ENCODE measurements at places on chromosomes 3 and 15.

DNA sequence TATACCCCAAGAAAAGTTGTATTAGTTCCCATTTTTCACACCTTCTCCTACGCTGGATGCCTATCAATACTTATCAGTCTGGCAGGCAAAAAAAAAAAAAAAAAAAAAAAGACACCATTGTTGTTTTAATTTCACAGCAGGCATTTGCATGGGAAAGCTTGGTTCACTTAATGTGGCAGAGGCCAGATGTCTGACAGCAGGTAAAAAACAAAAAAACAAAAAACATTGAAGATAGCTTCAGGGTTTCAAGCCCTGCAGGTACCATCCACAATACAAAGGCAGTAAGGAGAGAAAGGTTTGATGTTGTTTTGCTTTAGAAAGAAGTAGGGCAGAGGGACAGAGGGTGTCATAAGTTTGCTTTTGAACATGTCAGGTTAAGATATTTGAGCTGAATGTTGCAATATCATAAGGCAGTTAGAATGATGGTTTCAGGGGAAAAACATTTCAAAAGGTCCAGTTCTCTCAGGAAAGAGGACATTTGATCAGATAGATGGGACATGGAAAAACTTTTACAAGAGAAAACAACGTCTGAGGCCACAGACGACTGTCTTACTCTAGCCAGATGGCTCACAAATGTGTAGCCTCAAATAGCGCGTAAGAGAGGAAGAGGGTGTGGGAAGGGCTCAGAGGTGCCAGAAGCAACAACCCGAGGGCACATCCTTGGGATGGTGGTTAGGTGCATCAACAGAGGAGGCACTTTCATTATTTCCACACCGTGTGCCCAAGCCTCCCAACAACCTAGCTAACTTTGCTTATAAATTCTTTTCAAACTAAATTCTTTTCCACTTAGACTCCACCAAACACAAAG, 25.7 kb downstream of the PCOLCE2 start:
- no peak for DNase-seq

- no peak for DNase-seq
These were observed 133.7 kb upstream of the BCL6 start for GRCh38 chr3:187878772-187879518.

DNA sequence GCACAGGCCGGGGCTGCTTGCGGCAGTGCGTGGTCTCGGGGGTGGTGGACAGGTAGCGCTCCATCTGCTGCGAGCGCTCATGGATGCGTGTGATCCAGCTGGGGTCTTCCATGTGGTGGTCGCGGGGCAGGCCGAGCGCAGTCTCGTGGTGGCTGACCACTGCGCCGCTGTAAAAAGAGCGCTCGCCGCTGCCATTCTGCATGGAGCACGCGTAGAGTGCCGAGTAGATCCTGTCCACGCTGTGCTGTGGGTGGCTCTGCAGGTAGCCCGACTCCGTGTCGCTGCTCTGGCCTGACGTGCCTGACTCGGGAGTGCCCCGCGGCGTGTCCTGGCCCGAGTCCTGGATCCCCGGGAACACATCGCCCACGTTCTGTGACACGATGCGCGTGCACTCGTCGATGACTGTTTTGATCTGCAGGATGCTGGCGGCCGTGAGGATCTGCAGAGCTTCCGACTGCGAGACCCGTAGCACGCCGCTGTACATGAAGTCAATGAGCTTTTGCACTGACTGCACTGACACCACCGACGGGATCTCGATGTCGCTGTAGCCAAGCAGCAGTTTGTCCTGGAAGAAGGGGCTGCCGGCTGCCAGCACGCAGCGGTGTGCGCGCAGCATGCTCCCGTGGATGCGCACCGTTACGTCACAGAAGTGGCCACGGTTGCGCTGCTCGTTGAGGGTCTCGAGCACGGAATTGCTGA, 57.4 kb downstream of the TIGIT start:
- no peak for DNase-seq

DNA sequence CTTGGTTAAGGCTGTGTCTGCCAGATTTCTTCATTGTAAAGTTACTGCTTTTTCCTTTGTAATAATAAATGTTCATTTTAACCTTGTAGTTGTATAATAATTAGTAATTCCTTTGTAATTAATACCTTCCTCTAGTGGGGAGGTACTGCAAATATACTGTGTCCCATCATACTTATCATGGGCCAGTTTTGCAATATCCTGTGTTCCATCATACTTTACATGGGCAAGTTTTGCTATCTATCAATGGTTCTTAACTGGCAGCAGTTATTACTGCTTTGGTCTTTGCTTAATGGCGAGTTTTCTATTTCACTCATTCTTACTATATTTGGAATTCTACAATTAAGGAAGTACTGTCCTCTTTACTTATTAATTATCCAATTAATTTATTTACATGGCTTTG, 10.6 kb downstream of the ATP2C1 start:
- no peak for DNase-seq

- no peak for DNase-seq
These were observed 63.1 kb upstream of the UBE3A start for GRCh38 chr15:25501828-25502446.

GRCh38 chr3:48474619-48475018, 28.1 kb downstream of the ATRIP start:
- DNase-seq: no peak

DNA sequence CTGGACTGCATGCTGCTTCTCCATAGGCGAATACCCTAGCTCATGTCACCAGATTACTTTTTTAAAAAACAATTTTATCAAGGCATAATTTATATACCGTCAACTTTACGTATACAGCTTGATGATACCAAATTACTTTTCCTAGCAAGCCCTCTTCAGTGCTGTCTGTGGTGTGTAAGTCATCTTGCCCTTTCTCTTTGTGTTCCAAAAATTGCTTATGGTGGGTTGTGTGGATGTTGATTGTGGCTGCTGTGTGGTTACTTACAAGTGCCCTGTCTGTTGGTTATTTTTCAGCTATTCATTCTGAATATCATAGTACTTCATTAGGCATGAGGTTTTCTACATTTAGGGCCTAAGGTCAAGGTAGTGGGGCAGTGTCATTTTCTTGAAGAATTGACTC, 12.8 kb downstream of the TMOD3 start:
- no peak for DNase-seq

- DNase-seq: no peak
These were observed 28.1 kb upstream of the CD200R1L start for GRCh38 chr3:112874725-112875124.

DNA sequence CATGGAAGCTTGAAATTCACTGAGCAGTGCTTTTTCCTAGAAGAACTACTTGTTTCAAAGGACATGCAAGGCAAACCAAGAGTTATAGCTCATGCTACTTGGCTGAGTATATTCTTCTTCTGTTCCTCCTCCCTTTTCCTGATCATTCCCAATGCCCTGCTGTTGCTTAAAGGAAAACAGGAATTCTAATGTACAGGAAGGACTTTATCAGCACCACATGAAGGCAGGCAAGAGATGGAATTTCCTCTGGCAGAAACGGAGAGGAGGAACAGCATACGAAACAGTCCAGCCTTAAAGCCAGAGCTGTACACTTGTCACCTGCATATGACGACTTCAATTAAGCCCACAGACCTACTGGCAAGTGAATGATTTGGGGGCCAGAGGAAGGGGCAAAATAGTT, 15.7 kb downstream of the MEIS2 start:
- no peak for DNase-seq

DNA sequence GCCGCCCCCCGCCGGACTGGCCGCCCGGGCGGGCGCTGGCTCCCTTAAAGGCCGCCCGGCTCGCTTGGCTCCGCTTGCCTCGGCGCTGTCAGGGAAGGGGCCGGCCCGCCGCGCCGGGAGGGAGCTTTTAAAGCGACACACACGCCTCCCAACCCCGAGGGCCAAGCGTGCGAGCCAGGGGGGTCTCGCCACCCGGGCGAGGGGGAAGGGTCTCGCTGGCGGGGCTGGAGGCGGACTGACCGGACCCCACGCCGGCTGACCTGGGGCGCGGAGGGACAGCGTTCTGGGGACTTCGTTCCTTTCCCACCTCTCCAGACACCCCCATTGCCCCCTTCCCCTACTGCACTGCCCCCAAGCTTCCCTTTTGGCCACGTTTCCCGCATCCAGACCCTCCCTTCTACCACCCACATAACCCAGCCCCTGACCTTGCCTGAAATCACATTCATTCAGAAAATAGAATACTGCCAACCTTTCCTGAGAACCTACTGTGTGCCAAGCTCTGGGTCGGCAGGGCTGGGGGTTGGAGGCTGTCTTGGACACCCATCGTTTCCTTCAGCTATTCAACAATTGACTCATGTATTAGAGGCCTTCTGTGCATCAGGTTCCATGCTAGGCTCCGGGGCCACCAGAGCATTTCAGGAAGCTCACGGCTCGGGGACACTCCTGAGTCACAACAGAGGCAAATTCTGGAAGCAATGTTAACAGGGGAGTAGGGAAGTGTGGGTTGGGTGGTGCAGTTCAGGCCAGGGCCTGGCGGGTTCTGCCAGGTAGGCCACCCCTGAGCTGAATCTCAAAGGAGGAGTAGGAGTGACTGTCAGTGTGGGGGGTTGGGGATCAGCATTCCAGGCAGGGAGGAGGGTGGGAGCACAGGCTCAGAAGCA, at the start of gene INSYN1:
INSYN1 (minus strand) TSS at position 102 of the 881 bp plus-strand sequence. CDS start 2,221 bp downstream, outside the sequence.
- DNase-seq: no peak

DNA sequence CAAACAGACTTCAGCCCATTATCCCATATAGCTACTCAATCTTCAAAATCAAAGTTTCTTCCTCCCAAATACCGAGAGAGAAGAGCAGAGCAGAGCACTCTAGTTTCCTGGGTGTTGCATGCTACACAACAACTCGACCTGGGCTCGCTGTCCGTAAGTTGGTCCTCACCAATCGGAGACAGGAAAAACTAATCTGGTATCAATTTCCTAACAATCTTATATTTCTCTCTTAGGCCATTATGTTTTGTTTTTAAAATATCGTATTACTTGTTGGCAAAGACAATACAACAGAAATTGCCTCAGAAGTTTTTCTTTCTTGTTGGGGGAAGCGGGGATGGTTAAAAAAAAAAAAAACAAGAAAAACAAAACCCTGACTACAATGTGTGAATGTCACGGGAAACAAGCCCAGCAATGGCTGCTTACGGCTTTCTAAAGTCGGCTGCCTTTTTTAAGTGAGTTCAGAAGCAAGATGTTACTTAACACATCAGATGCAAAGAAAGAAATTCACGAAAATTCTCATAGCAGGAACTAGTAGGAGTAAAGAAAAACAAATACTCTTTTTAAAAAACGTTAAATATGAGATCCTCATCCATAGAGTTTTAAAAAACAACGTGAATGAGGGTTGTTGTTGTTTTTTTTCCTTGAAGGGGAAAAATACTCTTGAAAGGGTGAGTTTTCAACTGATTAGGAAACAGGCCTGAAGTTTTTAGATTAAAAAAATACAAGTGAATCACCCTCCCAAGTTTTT, 1.9 kb downstream of the VGLL4 start:
- DNase-seq: no peak

DNA sequence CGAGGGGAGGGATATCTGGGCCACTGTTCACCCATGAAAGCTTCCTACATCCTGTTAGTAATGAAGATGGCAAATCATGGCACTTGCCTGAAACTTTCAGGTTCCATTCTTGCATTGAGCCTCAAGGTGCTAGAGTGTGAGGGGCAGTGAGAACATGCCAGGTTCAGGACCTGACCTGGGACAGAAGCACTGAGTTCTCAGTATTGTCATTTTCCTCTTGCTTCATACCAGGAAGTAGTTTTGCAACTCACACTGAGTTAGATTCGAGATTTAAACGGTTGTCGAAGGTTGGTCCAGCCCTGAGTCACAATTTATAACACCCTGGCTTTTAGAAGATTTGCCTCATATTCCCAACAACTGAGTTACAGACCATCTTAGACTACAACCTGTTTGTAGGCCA, 11.8 kb upstream of the MEIS2 start:
- DNase-seq: no peak

DNA sequence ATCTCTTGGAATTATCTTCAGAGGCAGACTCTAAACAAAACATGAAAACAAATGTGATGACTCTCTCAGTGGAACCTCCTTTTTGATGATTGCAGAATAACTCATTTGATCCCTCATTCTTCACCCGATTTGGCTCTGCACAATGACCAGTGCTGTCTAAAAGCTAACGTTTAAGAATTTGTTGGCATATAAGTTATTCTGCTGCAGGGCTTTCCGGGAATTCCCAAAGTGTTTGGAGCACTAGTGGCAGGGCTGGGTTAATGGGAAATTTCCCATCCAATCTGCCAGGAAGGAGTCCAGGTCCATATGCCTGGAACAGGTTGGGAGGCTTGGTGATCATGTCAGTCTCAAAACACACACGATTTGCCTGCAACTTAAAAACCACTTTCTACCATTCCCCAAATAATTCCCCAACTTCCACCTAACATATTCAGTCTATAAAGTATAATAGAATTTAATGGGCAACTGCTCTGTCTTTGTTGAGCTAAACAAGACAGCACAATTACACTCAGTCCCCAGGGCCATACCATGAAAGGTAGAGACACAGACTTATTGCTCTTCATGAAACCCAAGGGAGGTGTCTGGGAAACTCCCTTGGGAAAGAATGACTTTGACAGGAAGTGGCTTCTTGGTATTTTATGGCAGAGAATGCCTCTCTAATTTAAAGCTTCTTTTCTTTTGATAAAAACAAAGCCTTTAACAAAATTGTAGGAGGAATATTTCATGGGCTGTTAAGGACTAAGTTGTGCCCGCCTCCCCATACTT, 38.0 kb downstream of the ARRDC4 start:
- no peak for DNase-seq

DNA sequence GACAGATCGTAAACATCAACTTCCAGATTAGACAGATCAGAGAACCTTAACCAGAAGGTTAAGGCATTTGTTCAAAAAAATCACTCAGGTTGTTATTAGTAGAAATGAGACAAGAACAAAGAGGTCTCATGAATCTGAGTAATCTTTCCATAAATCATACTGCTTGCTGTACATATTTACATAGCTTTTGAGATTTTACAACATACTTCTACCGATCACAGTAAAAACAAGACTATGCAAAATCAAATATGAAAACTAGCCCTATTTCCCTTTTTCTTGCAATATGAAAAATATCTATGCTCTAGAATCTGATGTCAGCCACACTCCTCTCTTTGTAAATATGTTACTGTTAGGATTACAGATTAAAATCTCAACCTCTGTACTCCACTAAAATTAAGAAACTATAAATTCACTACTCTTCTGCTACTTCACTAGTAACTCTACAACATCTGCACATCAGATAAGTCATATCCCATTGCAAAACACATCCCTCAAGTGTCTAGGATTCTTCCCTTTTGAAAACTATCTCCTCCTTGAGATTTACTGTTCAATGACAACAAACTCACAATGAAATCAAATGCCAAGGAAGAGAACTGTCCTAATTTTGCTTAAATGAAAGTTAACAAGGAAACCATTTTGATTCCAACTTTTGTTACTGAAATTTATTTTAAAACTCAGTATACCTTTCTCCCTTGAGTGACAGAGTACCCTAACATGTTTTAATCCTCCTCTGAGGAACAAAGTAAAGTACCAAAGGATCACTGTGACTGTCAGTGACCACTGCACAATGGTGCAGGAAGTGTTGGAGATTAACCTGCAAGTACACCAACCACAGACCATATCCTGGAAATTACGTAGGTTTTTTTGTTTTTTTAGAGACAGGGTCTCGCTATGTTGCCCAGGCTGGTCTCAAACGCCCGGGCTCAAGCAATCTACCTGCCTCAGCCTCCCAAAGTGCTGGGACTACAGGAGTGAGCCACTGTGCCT, 12.8 kb downstream of the DCUN1D1 start:
- no peak for DNase-seq

GRCh38 chr15:48966595-48967301, 3.0 kb upstream of the SHC4 start:
- DNase-seq: no peak

GRCh38 chr15:54605043-54605442, 591.7 kb downstream of the RSL24D1 start:
- no peak for DNase-seq

GRCh38 chr15:70025413-70026296, 72.1 kb downstream of the TLE3 start:
- no peak for DNase-seq

GRCh38 chr15:83602021-83602420, 51.9 kb upstream of the ADAMTSL3 start:
- DNase-seq: no peak

Data from stimulated activated CD4-positive, alpha-beta T cell treated with anti-CD3 and anti-CD28 coated beads, Interleukin-4, amount 100 ng/mL, for 4 hours (primary cell).